Stimulated activated CD4-positive, alpha-beta T cell treated with anti-CD3 and anti-CD28 coated beads, Interleukin-15, amount 100 ng/mL, for 48 hours (primary cell): ENCODE measurements at places on chromosomes 3 and 15.

- DNase-seq = no peak
Observed at GRCh38 chr15:96336108-96336595, 5.7 kb downstream of the NR2F2 start.

DNA sequence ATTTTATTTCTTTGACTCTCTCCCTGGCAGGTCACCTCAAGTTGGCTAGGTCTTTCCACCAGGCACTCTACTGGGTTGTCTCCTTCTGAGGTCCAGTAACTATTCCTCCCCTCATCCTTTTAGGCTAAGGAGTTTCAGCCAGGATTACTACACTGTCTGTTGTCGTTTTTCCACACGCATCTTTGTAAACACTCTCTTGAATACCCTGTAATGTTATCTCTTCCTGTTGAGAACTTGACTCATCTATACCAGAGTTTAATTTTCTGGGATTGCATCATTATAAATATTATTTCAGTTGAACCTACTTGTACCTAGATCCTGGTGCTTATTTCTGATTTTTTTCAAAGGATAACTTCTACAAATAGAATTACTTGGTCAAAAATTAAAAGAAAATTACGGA lies 138.3 kb downstream of the SQOR start:
- no peak for DNase-seq

- no peak for DNase-seq
Observed at GRCh38 chr3:12934431-12934830, 93.1 kb upstream of the RPL32 start.

DNA sequence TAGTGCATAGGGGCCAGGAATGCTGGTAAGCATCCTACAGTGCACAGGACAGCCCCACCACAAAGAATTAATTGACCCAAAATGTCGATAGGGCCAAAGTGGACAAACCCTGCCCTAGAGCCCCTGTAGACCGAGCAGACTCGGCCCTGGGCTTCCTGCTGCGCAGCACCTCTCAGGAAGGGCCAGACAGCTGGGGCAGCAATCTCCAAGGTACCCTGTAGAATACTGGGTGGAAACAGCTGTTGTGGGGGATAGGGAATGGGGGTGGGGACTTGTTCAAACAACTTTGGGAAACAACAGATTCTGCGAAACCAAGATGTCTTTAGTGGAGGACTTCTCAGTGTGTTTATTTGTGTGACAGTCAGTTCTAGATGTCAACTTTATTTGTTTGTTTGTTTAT lies 67.1 kb downstream of the MRPL46 start:
- DNase-seq = no peak

DNA sequence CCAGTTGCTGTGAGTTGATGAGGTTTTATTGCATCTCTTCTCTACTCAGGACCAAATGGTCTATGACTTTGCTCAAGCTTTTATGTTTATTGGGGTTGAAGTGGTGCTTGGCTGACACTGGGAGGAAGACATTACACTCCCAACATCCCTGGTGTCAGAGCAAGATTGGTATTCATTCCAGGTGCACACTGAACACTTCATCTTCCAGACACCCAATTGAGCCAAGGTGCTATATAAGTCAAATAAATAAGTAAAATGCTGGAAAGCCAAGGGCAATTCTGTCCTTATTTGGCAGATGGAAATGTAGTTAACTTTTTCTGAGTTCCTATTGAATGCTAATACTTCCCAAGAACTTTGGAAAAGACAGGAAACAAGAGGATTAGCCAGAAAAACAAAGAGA lies 53.2 kb upstream of the CDV3 start:
- DNase-seq = no peak
